Skeletal muscle cell (primary cell): ENCODE measurements at places on chromosomes 3 and 15.
A peak's percentile ranks its signal among the peaks of the same experiment; 100 is the strongest.

DNA sequence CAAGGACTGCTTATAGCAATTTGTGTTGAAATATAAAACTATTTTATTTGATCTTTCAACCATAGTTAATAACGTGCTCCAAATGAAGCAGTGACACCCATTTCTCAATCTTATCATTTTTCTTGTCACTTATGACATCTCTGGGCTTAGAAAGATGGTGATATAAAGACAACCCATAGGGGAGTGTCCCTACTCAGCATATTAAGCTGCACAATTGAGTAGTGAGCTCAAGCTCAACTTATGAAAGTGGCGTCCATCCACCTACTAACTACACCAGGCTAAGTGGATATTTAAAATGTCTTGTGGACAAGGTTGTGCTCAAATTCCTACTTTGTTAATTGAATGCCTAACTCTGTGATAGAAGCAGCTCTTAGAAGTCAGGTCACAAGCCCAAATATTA, 46.7 kb downstream of the SLC9C1 start:
- no peak for DNase-seq

- no peak for DNase-seq
These were observed 151.1 kb upstream of the OSTN start for GRCh38 chr3:191047930-191048329.

DNA sequence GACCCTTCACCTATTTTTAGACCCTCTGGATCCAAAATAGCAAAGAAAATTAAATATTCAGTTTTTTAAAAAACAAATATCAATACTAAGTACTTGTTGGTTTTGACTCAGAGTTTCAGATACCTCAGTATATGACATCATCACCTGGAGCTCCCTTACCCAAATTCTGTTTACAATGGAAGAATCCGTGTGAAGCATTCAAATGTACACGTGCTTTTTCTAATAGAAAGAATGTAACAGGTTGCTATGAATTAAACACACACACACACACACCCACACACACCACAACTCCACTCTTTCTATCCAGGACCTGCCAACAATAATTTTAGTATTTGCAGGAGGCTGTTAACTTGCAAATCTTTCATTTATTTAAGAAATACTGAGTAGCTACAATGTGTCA, 221.8 kb downstream of the THRB start:
- no peak for DNase-seq

GRCh38 chr15:95284492-95284891, 1046.0 kb upstream of the NR2F2 start:
- no peak for DNase-seq

DNA sequence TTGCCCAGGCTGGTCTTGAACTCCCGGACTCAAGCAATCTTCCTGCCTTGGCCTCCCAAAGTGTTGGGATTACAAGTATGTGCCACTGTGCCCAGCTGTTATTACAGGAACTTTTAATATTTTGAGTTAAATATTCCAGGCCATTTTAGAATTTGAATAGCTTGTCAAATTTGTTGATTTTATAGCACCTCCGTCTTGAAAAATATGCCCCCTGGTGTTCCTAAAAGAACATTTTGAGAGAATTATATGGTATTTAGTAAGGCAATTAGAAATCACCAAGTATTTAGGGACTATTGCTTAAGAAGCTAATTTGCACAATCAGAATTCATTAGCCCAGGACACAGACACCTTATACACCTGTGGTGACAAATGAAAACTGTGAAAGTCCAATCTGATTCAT, 23.7 kb downstream of the PDE8A start:
- DNase-seq: no peak

DNA sequence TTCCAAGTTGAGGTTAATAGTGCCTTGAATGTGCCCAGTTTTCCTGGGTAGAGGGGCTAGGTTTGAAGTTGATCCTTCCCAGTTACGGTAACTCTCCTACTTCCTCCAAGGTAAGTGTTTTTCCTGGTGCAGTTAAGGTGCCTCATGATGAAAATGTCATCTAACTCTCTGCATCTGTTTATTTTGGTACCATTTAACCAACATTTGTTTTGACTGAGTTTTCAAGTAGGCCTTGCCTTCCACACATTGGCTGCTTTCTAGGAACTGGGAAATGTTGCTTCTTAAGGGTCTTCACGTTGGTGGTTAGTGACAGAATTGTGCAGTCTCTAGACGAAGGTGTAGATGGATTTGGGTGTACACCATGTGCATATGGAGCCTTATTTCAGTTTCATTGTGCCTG, 31.3 kb downstream of the USP3 start:
- no peak for DNase-seq

DNA sequence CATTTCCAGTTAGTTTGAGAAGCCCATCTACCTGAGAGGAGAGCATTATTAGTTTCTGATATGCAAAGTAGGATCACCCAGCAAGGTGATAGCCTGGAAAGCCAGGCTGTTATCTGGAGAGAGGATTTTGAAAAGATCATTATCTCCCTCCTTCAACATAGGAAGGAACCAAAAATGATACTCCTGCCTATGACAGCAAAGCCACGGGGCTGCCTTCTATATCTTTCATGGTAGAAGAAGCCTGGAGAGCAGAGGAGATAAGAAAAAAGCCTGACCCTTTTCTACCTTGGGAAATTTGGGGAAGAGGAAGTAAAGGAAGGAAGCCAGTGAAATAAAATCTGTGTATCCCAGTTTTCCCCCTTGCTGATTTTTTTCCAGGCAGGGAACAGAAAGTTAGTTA, 205.5 kb downstream of the MFSD1 start:
- DNase-seq: no peak

GRCh38 chr3:129695230-129695629, 88.8 kb upstream of the PLXND1 start:
- DNase-seq: peak; percentile 46

- DNase-seq: no peak
These were observed 17.9 kb downstream of the CCDC12 start for GRCh38 chr3:46958467-46959160.

DNA sequence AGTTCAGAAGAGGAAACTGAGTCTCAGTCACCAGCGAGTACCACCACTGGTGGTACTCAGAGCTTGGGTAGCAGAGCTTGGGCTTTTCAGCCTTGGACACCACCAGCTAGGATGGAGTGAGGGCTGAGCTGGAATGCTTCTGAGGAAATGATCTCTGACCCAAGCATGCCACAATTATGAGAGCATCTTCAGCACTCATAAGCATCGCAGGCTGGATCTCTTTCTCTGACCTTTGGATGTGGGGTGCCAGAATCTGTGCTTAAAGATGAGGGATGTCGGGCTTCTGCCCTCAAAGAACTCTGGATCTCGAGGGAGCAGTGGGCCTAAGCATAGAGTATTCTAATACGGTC, 36.4 kb downstream of the ZNF710 start:
- no peak for DNase-seq

DNA sequence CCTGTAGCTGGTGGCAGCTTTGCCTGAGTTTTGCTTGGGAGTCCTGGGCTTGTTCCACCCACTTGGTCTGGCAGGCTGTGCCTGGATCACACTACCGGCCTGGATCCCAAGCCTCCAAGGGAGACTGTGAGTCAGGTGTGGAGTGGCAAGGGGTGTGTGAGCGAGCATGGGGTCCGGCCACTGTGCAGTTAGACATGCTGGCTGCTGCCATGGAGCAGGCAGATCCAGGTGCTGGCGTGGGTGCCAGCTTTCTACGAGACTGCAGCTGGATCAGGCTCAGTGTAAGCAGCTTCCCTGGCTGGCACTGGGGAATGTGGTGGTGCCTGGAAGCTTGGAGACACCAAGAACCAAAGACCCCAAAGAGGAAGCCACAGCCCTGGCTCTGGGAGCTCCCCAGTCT, 102.0 kb upstream of the BNIP2 start:
- DNase-seq: no peak

DNA sequence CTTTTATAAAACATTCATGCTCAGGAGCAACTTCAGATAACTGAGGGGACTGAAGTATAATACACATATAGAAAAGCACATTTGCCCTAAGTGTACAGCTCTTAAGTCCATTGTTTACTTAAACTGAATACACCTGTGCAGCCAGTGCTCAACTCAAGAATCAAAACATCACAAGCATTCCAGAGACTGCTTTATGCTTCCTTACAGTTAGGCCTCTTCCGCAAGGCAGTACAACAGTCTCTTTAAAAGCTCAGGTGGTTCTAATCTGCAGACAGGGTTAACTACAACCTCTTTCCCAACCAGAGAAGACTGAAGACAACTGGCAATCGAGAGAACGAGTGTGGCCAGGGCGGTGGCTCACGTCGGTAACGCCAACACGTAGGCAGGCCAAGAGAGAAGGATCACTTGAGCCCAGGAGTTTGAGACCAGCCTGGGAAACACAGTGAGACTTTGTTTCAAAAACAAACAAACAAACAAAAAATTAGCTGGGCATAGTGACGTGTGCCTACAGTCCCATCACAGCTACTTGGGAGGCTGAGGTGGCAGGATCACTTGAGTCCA, 16.9 kb downstream of the MCCC1 start:
- DNase-seq: no peak

DNA sequence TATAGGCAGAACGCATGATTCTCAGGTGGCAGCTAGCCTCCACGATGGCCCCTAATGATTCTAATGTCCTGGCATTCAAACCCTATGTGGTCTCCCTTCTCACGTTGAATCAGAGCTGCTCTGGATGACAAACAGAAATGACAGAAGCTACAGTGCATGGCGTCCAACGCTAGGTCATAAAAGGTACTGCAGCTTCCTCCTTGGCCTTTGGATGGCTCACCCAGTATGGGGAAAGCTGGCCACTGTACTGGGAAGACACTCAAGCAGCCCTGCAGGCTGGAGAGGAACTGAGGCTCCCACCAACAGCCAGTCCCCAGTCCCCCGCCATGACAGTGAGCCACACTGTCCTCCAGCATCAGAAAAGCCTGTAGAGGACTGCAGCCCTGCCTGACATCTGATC, 286.3 kb downstream of the FAM43A start:
- no peak for DNase-seq

DNA sequence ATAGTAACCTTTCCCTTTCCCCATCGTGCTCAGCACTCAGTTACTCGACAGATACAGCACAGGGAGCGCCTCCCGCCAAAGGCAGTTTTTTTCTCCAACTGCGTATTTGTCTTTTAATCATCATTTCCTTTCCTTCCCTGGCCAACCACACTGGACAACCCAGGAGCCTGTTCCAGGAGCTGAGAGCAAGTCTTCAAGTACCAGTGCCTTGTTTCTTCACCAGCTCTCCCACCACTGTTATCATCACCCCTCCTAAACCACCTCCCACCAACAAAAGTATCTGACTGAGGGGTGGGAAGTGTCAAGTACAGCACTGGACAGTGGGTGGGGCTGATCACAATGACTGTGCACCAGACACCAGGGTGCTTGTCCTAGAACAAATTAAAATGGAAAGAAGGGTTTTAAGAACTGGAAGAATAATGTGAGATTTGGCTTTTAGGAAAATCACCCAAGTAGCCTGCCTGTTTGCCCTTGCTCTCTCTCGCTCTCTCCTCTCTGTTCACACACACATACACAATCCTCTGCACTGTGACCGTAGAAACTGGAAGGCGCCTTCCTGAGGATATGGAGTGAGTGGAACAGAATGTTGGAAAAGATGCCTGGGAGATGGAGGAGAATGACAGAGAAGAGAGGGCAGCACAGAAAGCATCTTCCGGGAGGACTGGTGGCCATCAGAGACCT, 126.3 kb downstream of the TNIK start:
- DNase-seq: no peak

DNA sequence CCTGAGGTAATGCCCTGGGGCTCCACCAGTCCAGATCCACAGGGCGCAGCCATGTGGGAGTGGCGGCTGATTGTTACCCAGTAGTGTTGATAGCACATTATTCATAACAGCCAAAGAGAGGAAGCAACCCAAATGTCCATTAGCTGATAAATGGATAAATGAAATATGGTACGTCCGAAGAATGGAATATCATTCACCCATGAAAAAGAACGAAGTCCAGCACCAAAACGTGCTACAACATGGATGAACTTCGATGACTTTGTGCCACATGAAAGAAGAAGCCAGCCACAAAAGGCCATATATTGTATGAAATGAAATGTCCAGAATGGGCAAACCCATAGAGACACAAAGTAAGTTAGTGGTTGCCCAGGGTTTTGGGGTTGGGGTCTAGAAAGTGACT, 6.4 kb downstream of the SMAD6 start:
- DNase-seq: no peak

GRCh38 chr3:111715911-111716523, 120.9 kb upstream of the ZBED2 start:
- DNase-seq: no peak

GRCh38 chr3:9251055-9251786, 1.8 kb upstream of the SRGAP3 start:
- no peak for DNase-seq

GRCh38 chr15:50189633-50190032, 7.6 kb downstream of the SLC27A2 start:
- DNase-seq: no peak

DNA sequence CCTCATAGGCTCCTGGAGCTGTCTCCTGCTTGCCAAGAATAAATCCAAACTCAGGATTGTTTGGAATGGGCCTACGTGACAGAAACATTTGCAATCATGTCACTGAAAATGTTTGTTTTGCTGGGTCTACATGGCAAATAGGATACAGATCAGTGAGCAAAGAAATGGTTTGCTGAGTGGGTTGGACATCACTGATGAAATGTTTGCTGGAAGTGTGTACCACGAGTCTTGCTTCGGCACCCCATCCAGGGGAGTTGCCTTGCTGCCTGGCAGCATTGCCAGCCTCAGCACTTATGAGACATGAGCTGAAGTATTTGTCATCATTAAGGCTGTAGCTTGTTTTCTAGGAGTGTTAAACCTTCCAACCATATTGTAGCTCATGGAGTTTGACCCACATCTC, 213.3 kb upstream of the CFAP20DC start:
- DNase-seq: no peak

DNA sequence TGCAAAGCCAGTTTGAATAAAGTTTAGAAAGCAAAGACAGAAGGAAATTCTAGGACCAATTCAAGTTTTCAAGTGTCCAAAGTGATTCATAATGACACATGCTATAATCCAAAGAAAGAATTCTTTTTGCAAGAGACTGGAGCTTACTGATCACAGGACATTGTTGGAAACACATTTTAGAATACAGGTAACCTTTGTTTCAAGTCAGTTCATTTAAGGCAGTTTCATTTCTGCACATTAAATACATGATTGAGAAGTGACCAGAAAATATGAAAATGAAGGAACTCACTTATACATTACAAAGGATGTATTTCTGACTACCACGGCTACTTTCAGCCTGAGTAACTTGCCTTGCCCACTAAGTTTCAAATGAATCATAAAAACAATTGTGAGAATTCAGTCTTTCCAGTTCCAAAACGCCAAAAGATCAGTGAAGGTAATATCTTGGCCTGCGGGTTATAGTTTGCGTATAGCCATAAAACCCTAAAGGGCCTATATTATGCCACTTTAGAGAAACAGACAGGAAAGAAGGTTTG, 48.7 kb downstream of the PRICKLE2 start:
- no peak for DNase-seq

GRCh38 chr15:85003593-85004312, 22.1 kb downstream of the PDE8A start:
- DNase-seq: no peak
